A375 (cell line): ENCODE measurements at places on chromosomes 7 and 10. TPM values are rescaled to one million over a fixed set of nuclear protein-coding genes. Genes with fewer than 3 reads are reported as not detected.

ASAH2 gene
- 4.0 and 4.9 TPM in 2 replicates for total RNA-seq

ANKRD2 gene
- 0.37 and 0.57 TPM in 2 replicates for total RNA-seq

GPR26 gene
- not detected in 2 replicates for total RNA-seq

DPP6 gene
- total RNA-seq, result not detected in 2 replicates

NOS3 gene
- total RNA-seq, result not detected in 2 replicates

C10orf53 gene
- not detected in 2 replicates for total RNA-seq

SLC13A1 gene
- total RNA-seq, result not detected in 2 replicates

SUN3 gene
- 1.2 TPM in 1 of 2 replicates, not detected in the other for total RNA-seq

AGK gene
- 52.4 and 62.2 TPM in 2 replicates for total RNA-seq

GPR15LG gene
- not detected in 2 replicates for total RNA-seq

UCMA gene
- not detected in 2 replicates for total RNA-seq

NPC1L1 gene
- 0.03 and 0.11 TPM in 2 replicates for total RNA-seq

ADCY1 gene
- total RNA-seq, result 1.5 and 1.8 TPM in 2 replicates

HACD1 gene
- total RNA-seq, result 17.4 and 22.0 TPM in 2 replicates

OPALIN gene
- not detected in 2 replicates for total RNA-seq
